ENCODE measurements at places on chromosomes 6 and 20.

DNA sequence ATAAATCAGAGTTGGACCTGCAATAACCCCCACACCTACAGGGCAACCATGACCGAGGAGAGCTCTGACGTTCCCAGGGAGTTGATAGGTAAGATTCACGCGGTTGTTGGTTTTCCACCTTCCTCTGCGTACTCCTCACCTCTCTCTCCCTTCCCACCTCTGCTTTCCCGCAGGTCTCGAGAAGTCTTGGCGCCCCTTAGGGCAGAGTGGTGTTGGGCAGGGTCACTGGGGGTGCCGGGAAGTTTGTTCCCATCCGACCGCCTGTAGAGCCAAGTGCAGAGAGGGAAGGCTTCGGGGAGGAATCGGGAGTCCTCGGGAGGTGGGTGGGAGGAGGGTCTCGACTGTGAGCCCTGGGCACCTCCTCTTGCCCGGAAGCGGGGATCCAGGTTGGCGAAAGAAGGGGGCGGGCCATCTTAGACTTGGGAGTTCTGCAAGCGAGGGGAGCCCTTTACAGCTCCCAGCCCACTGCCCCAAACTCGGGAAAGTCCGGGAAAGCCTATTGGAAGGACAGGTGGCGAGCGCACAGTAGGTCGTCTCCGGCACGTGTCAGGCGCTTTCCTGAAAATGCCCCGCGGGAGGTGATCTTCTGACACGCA, 672 bp downstream of the CARMIL1 start:
- peak; percentile 67 for DNase-seq

DNA sequence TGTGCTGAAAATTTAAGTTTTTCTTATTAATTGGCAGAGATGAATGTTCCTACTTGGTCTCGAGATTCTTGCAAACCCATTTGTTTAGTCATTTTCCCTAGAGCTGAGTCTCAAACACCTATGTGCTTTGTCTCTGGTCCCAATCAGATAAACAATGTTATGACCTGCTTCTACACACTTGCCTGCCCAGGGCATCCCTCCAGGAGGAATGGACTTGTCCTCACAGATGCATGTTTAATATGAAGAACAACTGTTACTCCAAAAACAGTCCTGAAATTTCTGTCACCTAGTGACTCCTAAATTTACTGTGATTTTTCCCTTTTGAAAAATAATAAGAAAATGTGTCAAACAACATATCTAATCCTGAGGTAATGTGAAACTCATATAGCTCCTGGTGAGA, 43.7 kb downstream of the HDGFL1 start:
- DNase-seq, result no peak

- DNase-seq, result no peak
These were observed 9.9 kb downstream of the BLOC1S5 start for GRCh38 chr6:8054276-8054675.

- DNase-seq, result no peak
These were observed 53.7 kb downstream of the E2F3 start for GRCh38 chr6:20455251-20455940.

GRCh38 chr6:139483079-139483478, 108.6 kb upstream of the CITED2 start:
- DNase-seq, result no peak
